ENCODE measurements at places on chromosomes 3 and 15.
A peak's percentile ranks its signal among the peaks of the same experiment; 100 is the strongest.

DNA sequence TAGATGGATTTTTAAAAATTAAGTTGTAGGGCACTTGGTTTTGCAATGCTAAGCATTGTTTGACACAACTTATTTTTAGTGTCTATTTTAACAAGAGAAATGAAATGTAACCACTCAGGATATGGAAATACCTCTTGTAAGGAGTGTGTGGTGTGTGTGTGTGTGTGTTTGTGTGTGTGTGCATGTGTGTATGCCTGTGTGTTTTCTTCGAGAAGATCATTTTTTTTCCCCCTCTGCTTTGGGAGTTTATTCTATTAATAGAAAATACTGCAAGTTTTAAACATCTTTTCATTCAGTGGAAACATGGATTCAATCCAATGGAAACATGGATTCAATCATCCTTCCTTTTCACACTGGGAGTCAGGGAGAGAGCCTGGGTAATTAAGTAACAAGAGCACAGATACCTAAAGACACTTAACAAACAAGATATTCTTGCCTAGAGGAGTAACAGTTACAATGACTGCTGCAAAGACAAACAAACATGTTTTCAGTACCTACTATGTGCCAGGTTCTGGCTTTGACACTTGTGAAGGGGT is 567.2 kb upstream of the TBL1XR1 start:
- DNase-seq = no peak

GRCh38 chr3:160018959-160019358 is 30.3 kb downstream of the IL12A start:
- DNase-seq = no peak

GRCh38 chr3:174206607-174207192 is 652.4 kb upstream of the NAALADL2 start:
- no peak for DNase-seq

- DNase-seq = no peak
Measured at GRCh38 chr3:126552688-126553283, 5.9 kb downstream of the C3orf22 start.

GRCh38 chr3:124824286-124824915 is 62.8 kb downstream of the ITGB5 start:
- DNase-seq = no peak

- DNase-seq = no peak
Measured at GRCh38 chr15:36062357-36062756, 516.4 kb upstream of the DPH6 start.

DNA sequence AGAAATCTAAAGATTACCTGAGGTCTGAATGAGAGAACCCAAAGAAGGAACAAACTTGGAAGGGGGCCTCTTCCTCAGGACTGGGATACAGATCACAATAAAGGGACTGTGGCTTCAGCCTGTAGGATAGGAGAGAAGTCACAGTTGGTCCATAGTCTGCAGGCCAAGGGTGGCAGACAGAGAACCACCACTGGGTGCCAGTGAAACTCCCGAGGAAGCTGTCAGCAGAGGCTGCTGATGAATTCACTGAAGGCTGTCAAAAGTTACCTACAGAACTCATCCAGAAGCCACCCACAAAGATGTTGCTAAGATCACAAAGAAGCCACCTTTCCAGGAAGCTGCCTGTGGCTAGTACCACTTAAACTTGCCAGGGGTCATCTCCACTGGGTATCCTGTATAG is 78.5 kb downstream of the TMCO5A start:
- DNase-seq = no peak

DNA sequence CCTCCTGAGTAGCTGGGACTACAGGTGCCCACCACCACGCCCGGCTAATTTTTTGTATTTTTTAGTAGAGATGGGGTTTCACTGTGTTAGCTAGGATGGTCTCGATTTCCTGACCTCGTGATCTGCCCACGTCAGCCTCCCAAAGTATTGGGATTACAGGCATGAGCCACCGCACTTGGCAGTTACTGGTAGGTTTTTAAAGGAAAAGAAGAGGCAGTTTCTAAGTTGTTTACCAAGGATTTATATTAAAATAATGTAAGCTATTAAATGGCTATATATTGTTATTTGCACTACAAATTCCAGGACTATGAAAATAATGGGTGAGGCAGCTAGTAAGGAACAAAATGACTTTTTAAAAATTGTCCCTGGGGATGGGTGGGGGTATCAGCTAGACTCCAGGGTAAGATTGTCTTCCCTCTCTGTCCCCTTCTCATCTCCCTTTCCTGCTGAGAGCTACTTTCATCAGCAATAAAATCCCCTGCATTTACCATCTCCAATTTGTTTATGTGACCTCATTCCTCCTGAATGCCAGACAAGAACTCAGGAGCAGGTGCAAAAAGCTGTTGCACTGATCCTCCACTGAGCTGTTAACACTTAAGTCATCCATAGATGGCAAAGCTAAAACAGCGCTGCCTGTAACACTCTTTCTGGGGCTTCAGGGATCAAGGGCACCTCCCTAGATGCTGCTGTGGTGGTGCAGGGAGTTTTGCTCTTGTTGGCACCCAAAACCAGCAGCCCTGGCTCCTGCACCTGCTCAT is 165.2 kb downstream of the ZPLD1 start:
- no peak for DNase-seq

GRCh38 chr3:99911433-99911832 is 93.8 kb downstream of the CMSS1 start:
- DNase-seq = no peak

- DNase-seq = no peak
Measured at GRCh38 chr3:132456136-132456535, 38.8 kb downstream of the DNAJC13 start.

DNA sequence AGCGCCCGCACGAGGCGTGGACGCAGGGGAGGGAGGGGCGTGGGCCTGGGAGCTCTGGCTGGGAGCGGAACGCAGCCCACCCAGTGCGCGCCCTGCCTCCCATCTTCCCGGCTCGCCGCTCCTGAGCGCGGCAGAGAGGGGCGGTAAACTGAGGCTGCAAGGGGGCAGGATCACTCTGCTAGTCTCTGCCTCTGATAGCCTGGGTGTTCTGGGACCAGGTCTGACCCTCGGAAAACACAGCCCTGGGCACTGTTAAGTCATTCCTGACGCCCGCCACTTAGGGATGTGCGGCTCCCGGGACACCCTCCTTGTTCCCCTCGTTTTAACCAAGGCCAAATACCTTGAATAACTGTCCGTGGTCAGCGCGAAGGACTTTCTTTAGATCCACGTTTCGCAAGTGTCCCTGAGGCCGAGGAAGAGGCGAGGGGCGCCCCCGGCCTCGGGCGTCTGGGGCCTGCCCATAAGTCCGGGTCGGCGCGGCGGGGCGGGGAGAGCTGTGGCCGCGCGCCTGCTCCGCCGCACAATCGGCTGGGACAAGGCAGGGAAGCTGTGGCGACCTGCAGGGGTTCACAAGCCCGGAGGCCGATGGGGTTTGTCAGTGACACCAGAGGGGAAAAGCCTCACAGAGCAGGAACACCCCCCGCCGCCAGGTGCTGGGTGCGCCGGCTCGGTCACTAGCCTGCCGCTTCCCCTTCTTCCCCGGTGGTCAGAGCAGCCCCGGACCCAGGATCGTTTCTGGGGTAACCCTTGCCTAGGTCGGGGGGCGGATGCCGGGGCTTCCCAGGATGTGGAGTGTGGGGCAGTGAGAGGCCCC is 1.5 kb downstream of the ITPKA start:
- no peak for DNase-seq

DNA sequence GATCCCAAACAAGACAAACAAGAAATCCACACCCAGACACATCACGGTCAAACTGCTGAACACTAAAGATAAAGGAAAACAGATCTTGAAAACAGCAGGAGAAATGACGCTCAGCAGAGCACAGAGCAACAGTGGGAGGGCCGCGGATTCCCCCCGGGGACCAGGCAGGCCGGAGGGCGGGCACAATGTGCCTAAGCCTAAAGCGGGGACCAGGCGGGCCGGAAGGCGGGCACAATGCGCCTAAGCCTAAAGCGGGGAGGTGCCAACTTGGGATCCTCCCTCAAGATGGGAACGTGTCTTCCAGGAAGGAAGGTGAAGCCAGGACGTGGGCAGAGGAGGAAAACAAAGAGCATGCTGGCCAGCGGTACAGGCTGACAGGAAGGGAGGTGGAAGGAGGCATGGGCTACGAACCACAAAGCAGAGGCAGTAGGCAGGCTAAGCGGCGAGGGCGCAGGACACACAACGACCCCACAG is 31.1 kb downstream of the CYFIP1 start:
- no peak for DNase-seq

GRCh38 chr3:186381424-186382216 is 19.6 kb upstream of the DGKG start:
- no peak for DNase-seq

DNA sequence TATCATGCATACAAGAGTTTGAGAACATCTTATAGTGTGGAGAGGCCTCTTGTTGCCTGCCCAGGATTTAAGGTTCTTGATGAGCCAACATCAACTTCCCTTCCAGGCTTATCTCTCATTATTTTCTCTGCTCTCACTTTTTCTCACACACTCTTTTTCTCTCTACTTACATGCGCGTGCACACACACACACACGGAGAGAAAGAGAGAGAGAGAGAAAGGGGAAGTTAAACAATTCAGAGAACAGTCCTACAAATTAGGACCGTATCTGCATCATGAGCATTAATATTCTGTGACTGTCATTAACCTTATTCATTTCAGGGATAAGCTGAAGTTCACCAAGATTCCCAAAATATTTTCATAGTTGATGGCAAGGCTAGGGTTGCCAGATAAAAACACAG is 269.0 kb downstream of the ZNF621 start:
- no peak for DNase-seq

GRCh38 chr15:64521726-64522164 is 61.4 kb downstream of the ZNF609 start:
- no peak for DNase-seq

DNA sequence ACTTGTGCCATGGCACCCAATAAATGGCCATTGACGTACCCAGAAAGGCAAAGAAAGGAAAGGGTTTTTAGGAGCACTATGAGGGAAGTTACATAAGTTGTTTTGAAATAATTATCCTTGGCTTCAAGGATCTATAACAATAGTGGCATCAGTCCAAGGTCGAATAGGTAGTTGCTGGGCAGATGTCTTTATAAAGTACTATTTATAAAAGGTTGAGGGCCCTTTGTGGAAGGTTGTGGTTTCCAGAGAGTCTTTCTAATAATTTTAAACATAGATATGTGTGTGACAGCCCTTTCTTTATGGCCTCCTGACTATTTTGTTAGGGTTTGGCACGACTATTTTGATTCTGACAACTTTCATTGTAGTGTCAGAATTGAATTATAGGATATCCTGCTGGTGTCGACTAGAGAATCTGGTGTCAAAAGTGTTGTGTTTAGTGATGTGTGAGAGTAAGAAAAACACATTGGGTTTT is 260.5 kb downstream of the PYDC2 start:
- no peak for DNase-seq

GRCh38 chr3:4466741-4467521 is at the start of gene SUMF1:
Gene SUMF1 (minus strand): TSS chr3:4467269. CDS start chr3:4467245, 24 bp downstream.
- DNase-seq = no peak

- DNase-seq = no peak
Measured at GRCh38 chr15:56992725-56993124, 74.3 kb downstream of the TCF12 start.

- peak; percentile 72 for DNase-seq
Measured at GRCh38 chr3:41224120-41224806, 25.0 kb downstream of the CTNNB1 start.

- DNase-seq = no peak
Measured at GRCh38 chr15:31758126-31758525, 272.2 kb upstream of the CHRNA7 start.

DNA sequence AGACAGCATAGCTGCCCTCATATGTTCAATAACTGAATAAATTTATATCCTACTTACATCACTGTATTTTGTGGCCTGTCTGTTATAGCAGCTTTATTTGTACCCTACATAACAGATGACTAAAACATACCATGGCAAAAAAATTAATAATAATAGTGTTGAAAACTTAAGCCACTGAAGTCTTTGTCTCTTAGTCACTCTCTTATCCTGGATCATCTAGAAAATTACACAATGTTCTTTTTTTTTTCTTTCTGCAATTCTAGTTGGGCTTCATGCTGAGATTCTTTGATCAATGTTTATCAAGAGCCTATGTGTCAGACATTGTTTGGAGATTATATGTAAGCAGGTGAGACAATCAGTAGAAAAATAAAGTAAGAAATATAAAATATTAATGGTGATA is 519.3 kb upstream of the ARPP21 start:
- DNase-seq = no peak

GRCh38 chr3:161355508-161355907 is 15.8 kb downstream of the SPTSSB start:
- no peak for DNase-seq

DNA sequence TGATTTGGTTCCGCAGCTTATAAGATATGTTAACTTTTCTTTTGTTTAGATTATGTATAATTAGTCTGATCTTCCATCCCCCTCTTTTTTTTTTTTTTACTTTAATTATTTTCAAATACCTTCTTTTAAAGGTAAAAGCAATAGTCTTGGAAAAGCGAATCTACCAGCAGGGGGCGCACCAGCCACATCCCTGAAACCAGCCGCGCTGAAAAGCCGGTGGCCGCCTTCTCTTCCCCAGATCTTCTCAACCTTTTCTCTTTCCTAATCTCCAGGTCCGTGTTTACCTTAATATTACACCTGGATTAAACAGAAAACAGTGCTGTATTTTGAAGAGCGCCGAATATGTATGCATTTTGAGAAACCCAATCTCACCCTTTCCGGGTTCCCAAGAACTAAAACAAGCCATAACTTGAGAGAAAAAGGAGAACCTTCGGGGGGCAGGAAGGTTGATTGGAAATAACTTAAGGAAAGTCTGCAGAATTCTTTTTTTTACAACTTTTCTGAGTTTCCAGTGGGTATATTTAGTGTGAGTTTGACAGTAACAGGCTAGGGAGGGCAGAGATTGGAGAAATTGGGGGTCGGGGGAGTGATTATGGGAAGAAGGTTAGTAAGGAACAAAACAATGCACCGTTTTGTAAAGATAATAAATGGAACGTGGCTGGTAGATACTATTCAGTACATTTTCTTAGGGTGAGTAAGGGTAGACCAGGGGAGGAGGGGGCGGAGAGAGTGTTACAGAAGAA is 2.0 kb upstream of the SOX2 start:
- no peak for DNase-seq

DNA sequence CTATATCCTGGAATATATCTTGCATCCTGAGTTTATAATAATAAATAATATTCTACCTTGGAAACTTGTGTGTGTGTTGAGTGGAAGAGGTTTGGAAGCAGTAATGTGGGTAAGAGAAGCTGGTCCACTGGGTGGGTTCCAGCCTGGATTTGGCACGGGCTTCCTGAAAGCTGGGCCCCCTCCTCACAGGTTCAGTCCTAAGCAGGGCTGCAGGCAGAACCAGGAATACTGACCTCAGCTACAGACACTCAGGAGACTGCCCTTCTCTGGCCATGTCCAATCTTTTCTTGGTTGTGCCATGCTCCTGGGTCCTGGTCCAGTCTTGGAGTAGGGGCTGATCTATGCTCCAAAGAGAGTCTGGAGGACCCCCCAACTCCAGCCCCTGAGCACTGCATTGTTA is 4.5 kb downstream of the MYD88 start:
- no peak for DNase-seq

- peak; percentile 8 for DNase-seq
Measured at GRCh38 chr15:55737373-55737772, 5.6 kb downstream of the PRTG start.

DNA sequence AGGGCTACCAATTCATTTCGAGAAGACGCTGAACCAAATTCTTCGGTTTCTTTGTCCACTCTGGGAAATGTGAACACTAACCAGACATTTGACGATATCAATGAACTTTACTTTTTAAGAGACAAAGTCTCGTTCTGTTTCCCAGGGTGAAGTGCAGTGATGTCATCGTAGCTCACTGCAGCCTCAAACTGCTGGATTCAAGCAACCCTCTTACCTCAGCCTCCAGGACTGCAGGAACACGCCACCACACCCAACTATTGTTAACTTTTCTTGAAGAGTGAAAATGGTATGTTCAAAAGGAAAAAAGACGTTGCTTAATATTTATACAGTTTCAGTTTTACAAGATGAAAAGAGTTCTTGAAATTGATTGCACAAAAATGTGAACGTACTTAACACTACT is 30.6 kb downstream of the MB21D2 start:
- no peak for DNase-seq

Data from GM04503 (cell line).